ENCODE measurements at places on chromosomes 6 and 20.

DNA sequence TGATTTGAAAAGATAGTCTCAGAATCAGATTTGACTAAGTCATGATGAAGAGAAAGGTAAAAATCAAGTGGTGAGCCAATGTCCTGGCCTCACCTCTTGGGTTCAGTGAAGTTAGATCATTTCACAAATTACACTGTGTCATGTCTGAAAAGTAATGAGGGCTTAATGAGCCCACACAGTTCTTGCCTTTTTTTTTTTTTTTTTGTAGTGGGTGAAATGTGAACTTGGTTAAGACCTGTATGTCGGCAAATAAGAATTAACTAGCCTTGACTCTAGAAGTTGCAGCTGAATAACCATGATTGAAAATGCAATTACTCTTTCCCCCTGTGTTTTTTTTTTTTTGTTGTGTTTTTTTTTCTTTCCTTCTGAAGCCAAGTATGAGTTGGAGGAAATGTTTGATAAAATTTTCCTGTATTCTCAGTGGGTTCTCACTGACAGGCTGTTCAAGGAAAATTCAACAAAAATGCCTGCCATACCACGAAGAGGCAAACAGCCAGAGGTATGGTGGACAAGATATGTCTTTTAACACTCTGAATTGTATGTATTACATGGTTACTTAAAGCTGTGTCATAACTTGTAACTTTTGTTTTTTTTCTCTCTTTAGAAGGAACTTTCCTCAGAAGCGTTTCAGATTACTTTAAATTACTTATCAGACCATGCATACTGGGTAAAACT is 135.2 kb upstream of the MLIP start:
- no peak for DNase-seq

GRCh38 chr20:51208162-51208561 is 185.3 kb upstream of the KCNG1 start:
- DNase-seq, result no peak

DNA sequence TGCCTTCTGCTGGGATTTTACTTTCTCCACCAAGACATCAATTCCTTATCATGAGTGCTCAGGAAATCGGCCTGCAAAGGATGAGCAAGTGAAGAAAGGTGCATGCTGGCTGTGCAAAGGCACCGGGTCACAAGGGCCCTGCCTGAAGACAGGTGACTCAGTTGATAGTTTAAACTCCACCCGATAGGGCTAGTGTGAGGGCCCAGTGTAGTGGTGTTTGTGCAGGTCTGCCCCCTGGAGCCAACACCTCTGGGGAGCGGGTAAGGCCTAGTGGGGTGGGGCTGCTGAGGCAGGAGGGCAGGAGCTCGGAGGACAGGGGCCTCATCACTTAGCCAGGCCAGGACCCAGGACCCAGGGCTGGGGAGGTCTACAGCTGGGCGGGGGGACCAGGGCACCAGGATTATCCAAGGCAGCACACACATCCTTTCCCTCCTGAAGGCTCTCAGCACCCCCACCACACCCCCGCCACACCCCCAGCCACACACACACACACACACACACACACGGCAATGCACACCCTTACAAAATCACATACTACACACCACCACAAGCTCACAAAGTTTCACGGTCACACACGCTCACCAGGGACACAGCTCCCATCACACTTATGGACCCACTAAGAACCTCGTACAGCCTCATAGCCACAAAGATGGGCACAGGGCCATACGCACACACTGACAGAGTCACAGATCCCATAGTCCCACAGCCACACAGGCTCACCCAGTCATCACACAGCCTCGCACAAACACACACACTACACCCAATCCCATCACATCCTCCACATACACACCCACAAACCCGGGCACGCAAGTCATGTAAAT is 75.4 kb downstream of the GRM4 start:
- DNase-seq, result no peak

GRCh38 chr6:145224450-145224849 is 510.9 kb downstream of the EPM2A start:
- DNase-seq, result no peak

DNA sequence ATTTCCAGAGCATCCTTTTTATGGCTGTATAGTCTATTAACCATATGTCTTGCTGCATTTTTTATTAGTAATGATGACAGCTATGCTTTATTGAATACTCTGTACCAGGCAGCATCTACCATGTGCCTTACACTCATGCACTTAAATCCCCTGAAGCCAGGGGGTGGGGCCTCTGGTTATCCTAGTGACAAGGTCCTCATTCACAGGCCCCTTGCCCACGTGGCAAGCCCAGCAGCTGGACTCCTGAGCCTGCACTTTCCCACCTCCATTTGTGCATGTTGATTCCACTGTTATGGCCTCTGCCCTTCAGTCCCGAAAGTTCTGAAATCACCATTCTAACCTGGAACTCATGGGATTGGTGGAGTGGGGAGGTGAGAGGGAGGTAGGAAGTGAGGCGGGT is 22.3 kb downstream of the ACTR5 start:
- DNase-seq, result no peak

DNA sequence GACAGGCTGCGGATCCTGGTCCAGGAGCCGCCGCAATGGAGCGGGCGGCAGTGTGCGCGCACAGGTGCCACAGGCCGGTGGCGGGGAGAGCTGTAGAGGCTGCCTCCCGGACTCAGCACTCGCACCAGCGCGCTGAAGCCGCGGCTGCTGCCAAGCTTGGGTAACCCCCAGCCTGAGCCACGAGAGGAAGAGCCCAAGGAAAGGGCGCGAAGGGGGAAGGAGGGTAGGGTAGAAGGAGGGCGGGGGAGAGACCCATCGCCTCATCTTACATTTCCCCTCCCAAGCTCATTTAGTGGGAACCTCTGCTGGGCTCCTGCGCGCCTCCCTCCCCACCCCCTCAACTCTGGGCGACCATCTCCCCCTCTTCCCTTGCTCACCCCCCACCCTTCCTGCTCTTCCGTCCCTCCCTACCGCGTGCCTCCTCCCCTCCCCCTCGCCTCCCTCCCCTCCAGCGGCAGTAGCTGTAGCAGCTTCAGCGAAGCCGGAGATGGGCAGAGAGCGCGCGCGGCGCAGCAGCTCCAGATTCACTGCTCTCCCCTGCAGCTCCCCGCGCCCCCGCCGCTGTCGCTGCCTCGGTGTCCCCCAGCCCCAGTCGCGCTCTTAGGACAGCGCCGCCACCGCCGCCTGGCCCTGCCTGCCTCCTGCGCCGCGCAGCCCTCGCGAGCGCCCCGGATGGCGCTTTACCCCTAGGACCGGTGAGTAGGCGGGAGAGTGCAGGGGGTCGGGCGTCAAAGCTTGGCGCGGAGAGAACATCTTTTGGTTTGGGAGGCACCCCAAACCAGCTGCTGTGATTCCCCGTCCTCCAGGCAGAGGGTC is at the start of gene FUT9:
Gene FUT9, plus strand, starts transcription at position 457 of the 816 bp plus-strand sequence. CDS start 187,182 bp downstream, outside the sequence.
- DNase-seq, result no peak

- no peak for DNase-seq
Measured at GRCh38 chr6:24454452-24454851, 34.9 kb downstream of the GPLD1 start.

GRCh38 chr6:76677017-76677416 is 604.6 kb upstream of the IMPG1 start:
- no peak for DNase-seq

DNA sequence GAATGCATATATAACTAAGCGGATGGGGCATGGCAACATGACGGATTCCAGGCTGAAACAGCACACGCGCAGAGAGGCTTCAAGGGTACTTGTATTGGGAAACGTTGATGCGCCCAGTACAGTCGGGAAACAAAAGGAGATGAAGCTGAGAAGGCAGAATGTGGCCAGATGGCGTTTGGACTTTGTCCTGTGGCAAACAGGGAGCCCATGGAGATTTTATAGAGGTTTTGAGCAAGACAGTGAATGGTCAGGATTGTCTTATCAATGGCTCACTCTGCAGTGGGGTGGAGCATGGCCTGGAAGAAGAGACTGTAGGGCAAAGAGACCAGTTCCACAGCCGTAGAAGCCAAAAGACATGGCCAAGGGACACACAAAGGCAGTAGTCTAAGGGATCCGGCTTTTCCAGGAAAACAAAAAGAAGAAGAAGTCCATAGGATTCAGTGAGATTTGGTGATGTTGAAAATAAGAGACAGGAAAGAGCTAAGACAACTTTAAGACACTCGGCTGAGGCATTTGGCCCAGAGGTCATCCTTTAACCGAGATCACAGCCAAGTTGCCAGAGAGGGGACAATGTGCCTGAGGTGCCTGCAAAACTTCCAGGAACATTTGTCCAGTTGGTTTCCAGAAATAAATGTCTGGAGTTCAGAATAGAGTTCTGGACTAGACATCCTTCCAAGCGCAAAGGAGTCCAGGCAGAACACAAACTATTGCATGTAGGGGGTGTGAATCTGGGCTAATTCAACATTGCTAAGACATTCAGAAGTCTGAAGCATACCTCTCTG is 123.0 kb upstream of the RREB1 start:
- DNase-seq, result no peak

- no peak for DNase-seq
Measured at GRCh38 chr6:37919417-37920157, 100.1 kb downstream of the ZFAND3 start.

GRCh38 chr20:60117065-60117464 is 158.8 kb downstream of the CDH26 start:
- DNase-seq, result no peak

DNA sequence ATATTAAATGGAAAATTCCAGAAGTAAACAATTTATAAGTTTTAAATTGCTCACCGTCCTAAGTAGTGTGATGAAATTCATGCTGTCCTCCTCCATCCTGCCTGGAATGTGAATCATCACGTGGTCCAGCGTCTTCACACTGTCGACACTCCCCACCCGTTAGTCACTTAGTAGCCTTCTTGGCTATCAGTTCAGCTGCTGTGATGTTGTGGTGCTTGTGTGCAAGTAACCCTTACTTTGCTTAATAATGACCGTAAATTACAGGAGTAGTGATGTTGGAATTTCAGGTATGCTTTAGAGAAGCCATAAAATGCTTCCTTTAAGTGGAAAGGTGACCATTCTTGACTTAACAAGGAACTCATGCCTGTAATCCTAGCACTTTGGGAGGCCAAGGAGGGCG is 25.2 kb downstream of the RIOK1 start:
- no peak for DNase-seq

GRCh38 chr6:150813993-150814359 is 51.5 kb upstream of the MTHFD1L start:
- no peak for DNase-seq
